Activated CD8-positive, alpha-beta T cell treated with anti-CD3 and anti-CD28 coated beads for 36 hours (primary cell): ENCODE measurements at places on chromosomes 6 and 20. TPM values are rescaled to one million over a fixed set of nuclear protein-coding genes. Genes with fewer than 3 reads are reported as not detected.
A peak's percentile ranks its signal among the peaks of the same experiment; 100 is the strongest.

- DNase-seq, result no peak
Measured at GRCh38 chr20:1499528-1500420, 8.6 kb upstream of the SIRPB2 start.

DNA sequence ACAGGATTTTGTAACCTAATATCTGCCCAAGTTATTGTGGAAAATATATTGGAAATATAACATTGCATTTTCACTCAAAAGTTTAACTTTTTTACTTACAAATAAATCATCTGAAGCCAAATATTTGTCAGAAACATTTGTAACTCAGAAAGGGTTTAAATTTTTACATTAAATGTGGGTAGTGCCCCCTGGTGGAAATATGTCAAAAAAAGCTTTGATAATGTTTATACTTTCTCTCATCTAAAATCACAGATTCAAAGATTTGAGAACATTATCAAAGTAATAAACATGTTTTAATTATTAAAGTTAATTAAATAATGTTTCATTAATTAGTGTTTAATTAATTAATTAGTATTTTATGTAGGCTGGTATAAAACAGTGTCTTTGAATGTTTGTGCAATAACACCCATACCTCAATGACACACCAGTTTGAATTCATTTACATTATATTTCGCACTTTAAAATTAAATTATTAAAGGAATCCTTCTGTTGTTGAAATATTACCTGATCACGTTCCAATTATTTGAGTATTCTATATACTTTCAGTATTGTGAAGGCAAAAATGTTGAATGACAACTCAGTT lies 320.1 kb upstream of the FKBP1C start:
- no peak for DNase-seq

DNA sequence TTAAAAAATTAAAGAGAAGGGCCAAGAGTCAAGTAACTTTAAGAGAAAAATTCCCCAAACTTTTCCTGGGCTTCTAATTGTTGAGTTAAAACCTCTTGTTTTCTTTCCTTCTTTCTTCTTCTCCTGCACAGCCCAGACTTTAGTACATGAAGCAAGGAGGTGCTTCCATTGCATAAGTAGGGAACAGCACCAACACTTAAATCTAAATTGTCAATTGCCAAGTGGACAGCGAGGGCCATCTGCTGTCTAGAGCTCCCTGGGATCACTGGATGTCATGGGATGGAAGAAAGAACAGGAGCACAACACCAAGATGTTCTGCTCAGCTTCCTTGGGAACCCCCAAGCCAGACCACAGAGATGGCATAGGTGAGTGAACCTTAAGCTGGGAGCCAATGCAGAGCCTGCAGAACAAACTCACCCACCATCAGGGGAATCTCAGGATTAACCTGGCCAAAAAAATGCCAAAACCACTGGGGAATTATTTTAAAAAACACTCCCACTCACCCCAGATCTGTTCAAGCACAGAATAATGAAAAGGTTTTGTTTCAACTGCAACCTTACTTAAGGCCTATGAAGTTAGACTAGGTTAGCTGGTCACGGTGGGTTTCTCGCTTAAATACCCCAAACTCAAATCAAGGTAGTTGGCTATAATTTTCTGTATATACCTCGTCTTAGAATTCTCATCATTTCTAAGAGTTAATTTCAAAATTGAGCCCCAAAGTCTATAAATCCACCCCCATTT lies 67.8 kb downstream of the TNFRSF21 start:
- no peak for DNase-seq

DNA sequence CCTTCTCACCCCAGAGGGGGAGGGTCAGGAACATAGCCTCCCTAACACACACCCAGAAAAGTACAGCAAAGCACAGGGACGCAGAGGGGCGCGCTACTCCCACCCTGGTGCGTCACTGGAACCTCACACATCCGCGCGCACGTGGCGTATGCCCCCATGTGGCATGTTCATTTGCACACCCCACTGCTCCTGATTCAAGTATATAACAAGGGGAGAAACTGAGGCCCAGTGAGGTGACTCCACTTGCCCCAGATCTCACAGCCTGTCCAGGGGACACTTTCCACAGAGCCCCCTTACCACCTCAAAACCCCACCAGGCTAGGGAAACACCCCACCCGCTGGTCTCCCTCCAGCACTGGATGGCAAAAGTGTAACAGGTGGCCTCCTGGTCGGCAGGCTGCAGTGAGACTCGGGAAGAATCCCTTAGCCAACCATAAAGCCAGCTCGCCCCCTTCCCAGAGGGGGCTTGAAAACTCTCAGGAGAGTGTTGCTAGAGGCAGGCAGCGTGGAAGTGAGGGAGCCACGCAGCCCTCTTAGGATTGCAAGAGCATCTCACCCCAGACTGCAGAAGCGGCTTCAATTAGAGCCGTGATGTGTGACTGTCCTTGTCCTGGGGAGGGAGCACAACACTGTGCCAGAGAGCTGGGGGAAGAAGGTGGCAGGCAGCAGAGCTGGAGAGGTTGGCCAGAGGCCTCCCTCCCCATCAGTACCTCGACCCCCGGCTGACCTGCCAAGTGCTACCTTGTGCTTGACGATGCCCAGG lies at the start of gene GRM4:
Gene GRM4, minus strand, starts transcription at position 67 of the 762 bp plus-strand sequence. CDS start 12,591 bp downstream, outside the sequence.
- DNase-seq, result no peak

DNA sequence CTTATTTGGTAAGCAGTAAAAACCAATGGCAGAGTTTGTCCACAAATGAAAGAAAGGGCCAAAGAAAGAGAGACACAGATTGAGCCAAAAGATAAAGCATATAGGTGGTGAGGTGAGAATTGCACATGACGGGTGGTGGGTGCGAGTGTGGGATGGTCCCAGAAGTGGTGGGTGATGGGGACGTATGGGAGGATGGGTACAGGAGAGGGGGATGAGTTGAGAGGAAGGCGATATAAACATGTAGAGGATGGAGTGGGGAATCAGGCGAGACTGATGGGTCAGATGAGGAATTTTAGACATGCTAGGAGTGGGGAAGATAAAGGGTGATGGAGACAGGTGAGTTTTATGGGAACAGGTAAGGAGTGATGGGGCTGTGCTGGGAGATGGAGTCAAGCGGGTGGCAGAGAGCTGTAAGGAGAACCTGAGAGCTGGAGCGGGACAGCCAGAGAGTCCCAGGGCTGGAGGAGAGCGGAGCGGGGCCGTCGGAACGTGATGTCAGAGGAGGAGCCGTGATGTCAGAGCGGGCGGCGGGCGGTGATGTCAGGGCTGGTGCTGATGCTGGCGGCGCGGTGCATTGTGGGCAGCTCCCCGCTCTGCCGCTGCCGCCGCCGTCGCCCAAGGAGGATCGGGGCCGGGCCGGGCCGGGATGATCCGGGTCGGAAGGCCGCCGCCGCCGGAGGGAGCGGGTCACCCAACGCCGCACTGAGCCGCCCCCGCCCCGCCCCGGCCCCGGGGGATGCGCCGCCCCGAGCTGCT lies at the start of gene TTBK1:
Gene TTBK1, plus strand, starts transcription at position 574 of the 756 bp plus-strand sequence. CDS start 3,180 bp downstream, outside the sequence.
- peak; percentile 48 for DNase-seq

DNA sequence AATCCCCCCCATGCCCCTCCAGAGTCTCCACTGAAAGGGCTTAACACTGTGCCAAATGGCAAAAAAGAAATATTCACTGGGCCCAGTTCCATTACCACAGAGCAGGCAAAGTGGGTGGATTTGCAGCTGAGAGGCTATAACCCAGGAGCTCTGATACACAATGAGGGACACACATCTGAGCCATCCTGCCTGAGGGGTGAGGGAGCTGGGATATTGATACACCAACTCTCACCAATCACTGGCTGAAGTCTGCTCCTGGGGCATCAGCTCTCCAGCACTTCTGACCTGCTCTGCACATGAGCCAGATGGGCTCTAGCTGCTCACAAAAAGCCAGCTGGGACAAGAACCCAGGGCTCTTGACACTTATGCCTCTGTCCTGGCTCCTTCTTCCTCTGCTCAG lies 4.9 kb downstream of the BPIFB1 start:
- no peak for DNase-seq

GRCh38 chr20:61251529-61252393 lies at the start of gene CDH4:
Gene CDH4 (plus strand): TSS chr20:61252261.
- no peak for DNase-seq

GRCh38 chr6:23301556-23301955 lies 732.2 kb downstream of the HDGFL1 start:
- no peak for DNase-seq

DNA sequence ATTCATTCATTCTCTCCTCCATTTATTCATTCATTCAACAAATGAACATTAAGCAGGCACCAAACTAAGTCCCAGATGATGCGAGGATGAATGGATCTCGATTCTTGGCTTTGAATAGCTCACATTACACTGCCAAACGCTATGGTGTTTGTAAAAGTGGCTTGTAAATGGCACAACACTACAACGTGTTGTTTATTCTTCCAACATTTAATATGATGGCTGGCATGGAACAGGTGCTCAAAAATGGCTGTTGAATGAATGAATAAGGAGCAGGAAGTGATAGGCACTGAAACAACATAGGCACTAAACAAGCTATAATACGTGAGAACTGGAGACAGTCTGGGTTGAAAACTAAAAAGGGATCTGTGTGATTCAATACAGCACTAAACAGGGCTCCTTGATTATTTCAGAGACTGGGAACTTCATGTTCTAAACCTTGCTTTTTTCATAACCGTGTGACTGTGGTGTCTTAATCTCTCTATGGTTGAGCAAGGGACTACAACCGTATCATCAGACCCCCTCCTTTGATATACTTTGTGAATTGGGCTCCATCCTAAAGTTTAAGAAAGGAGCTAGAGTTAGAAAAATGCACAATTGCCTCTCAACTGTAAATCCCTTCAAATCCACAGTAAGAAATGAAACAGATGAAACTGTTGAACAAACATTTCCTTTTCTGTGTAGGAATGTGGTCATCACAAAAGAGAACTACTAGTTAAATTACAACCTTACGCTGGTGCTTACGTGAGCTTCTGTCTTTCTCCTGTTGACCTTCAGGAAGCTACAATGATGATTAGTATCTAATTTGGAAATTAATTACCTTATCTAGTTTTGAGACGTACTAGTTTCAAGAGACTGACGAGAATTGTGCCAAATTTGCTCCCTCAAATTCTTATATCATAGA lies 16.9 kb upstream of the SLC16A10 start:
- no peak for DNase-seq

GRCh38 chr6:46129291-46129628 lies 529 bp upstream of the ENPP4 start:
- peak; percentile 37 for DNase-seq

GRCh38 chr6:97214671-97215070 lies 68.3 kb downstream of the MMS22L start:
- no peak for DNase-seq

GRCh38 chr6:99330159-99330558 lies 19.3 kb downstream of the FAXC start:
- DNase-seq, result peak; percentile 83

- no peak for DNase-seq
Measured at GRCh38 chr6:134701301-134701700, 248.6 kb downstream of the ALDH8A1 start.

- no peak for DNase-seq
Measured at GRCh38 chr6:12886961-12887775, 170.6 kb downstream of the PHACTR1 start.

GRCh38 chr6:7512320-7512719 lies 29.2 kb upstream of the DSP start:
- no peak for DNase-seq

DNA sequence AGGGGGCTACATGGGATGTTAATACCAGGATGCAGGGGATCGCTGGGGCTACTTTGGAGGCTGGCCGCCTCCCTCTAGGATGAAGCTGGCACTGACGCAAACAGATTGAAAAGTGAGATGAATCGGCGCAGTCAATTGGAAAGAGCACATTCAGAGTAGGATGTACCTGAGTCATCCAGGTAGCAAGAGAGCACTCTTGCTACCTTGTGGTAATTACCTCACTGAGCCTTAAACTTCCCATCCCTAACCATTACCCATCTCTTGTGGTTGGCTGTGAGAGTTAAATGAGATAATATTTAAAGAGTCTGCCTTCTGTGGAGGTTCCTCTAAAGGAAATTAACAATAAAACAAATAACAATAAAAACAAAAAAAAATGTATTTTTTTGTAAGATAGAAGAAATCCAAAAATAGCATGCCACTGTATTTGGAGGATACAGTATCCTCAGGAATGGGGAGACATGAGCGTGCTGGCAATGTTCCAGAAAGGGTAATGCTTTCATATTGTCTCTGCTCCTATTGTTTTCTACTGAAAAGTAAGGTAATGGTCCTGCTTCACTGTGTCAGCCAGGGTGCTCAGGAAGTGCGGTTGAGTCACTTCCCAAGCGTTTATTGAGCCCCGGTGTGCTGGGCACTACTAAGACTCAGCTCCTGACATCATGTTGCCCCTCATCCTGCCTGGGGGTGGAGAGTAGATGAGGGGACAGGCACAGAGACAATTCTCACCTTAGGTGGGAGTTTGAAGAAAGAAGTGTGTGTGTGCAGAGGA lies 301.1 kb downstream of the EYA4 start:
- DNase-seq, result no peak

DNA sequence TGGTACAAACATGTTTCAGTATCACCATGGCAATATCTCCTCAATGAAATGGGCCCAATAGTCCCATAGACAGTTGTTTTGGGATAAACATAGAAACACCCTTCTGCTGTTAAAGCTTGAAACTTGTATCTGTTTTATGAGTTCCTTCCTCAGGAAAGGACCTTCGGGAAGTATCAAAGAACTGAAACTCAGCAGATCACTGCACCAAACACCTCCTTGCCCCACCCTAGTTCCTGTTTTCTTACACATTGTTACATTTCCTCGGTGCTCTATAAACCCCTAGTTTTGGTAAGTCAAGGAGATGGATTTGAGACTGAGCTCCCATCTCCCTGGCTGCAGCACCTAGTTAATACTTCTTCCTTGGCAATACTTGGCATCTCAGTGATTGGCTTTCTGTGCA lies 73.8 kb upstream of the ECI2 start:
- no peak for DNase-seq

GRCh38 chr20:61726979-61727378 lies 338.7 kb downstream of the TAF4 start:
- DNase-seq, result no peak

The RSPO3 gene
- total RNA-seq, result not detected

The PRDM13 gene
- not detected for total RNA-seq

The CD24 gene
- 0.54 TPM for total RNA-seq

The FERMT1 gene
- 0.09 TPM for total RNA-seq

The LY6G6D gene
- total RNA-seq, result not detected

The CRISP2 gene
- not detected for total RNA-seq

The RAMACL gene
- total RNA-seq, result 0.45 TPM

The ADGRF4 gene
- not detected for total RNA-seq

The SLC2A10 gene
- total RNA-seq, result not detected
